ENCODE measurements at places on chromosomes 12 and 14.

DNA sequence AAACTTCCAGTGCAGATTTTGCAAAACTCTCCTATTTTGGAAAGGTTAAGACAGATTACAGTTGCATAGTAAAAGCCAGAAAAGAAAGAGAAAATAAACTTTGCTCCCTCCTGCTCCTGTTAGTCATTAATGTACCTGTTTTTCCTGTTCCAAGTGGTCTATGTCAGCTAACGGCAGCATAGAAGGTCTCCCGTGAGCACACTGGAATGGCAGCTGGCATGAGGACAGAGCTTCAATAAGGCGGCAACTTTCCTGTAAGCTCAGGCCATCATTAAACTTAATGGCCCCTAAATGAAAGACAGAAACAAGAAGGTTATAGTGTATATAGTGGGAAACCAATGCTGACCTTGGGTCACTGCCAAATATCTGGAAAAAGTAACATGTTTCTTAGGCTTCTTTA, 16.0 kb downstream of the EIF2B2 start:
- no peak for DNase-seq

DNA sequence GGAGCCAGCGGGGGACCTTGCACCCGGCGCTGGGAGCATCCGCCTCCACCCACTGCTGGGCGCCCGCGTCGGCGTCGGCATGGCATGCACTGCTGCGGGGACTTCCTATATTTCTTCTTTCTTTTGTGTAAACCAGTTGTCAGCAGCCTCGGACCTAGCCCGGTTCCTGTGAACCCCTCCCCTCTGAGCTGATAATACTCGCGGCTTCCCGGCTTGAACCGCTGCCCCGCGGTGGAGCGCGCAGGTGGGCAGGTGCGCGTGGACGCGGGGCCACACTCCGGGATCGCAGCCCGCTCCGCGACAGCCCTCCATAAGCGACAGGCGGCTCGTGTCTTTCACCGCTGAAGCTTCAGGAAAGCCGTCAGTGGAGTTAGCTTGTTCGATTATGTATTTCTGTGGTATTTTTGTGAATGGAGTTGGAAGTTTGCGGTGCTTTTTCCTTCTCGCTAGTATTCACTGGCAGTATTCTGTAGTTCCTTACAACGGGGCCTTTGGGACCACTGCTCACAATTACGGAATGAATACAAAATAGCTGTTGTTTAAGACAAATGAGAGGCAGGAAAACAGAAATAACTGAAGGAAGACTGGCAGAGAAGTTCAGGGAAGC, 870 bp downstream of the BMAL2 start:
- no peak for DNase-seq

DNA sequence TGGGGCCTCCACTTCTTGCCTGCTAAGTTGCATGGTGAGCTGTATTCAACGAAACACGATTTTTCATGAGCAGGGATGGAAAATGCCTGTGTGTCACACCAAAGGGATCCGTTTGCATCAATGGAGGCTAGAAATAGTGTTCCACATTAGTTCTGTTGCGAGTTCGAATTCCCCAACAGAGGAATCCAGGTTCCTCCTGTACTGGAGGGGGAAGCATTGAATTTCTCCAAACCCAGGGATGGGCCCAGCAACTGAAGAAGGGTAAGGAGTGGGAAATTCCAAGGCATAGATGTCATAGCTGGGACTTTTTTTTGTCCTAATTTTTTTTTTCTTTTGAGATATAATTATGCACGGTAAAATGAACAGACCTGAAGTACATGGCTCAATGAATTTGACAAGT, 336.2 kb downstream of the DPF3 start:
- DNase-seq, result no peak

- DNase-seq, result no peak
Measured at GRCh38 chr14:101721111-101721510, 40.4 kb upstream of the PPP2R5C start.

GRCh38 chr14:24132976-24133375, 2.5 kb downstream of the FITM1 start:
- no peak for DNase-seq

DNA sequence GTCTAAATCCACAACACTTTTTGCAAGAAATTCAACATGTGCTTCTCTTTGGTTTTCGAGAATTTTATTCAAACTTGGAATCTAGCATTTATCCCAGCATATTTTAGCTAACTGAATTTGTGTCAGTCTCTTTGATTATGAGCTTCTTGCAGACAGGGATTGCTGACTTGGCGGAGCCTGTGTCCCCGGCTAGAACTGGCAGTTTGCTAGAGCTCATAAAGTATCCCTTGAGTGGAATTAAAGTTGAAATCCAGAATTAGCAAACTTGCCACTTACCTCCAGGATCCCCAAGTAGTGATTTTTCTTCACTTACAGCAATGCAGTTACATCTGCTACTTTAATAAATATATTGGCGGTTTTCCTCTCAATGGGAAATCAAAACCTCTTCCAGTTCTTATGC, 306.9 kb downstream of the AACS start:
- no peak for DNase-seq
